ENCODE measurements at places on chromosomes 7 and 10. TPM values are rescaled to one million over a fixed set of nuclear protein-coding genes. Genes with fewer than 3 reads are reported as not detected.

The NPY4R gene
- total RNA-seq: 0.07 TPM

The VWDE gene
- total RNA-seq: not detected

The ANKRD1 gene
- total RNA-seq: 24.2 TPM

The ENO4 gene
- 0.13 TPM for total RNA-seq

The PDZD7 gene
- total RNA-seq: 5.5 TPM

The EBF3 gene
- total RNA-seq: 1.6 TPM

The PPP1R9A gene
- 0.78 TPM for total RNA-seq

The TCERG1L gene
- total RNA-seq: not detected
